ENCODE measurements at places on chromosomes 2 and 18. TPM values are rescaled to one million over a fixed set of nuclear protein-coding genes. Genes with fewer than 3 reads are reported as not detected.
A peak's percentile ranks its signal among the peaks of the same experiment; 100 is the strongest.

DNA sequence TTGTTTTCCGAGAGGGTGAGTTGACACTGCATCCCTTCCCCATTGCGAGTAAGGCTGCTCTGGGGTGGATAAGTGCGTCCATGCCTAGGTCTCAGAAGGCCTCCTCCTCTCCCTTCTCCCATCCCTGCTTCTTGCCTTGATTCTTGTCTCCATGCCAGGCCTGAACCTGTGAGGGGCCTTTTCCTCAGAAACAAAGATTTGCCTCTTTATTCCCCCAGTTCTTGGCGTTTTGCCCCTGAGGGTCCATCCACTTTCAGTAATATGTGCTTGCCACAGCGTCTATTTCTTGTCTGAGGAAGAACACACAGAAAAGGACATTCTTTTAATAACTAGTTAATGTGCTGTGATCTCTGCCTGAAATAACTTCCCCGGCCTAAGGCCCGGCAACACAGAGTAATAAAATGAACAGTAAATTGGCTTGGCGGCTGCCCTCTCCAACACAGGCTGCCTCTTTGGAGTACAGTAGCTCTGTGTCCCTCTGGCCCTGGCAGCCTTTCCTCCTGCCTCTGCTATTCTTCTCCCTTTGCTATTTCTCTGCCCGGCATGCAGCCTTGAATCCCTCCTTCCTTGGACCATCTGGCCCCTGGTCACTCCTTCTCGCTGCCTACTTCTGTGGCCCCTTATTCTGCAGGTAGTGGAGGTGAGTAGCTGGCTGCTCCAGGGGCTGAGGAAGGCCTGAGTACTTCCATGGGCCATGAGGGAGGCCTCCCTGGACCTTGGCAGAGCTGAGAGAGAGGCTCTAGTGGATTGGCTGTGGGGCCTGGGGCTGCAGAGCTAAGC lies 4.4 kb downstream of the EHD3 start:
- DNase-seq, result no peak

GRCh38 chr18:69889009-69889408 lies 58.7 kb downstream of the CD226 start:
- DNase-seq, result no peak

DNA sequence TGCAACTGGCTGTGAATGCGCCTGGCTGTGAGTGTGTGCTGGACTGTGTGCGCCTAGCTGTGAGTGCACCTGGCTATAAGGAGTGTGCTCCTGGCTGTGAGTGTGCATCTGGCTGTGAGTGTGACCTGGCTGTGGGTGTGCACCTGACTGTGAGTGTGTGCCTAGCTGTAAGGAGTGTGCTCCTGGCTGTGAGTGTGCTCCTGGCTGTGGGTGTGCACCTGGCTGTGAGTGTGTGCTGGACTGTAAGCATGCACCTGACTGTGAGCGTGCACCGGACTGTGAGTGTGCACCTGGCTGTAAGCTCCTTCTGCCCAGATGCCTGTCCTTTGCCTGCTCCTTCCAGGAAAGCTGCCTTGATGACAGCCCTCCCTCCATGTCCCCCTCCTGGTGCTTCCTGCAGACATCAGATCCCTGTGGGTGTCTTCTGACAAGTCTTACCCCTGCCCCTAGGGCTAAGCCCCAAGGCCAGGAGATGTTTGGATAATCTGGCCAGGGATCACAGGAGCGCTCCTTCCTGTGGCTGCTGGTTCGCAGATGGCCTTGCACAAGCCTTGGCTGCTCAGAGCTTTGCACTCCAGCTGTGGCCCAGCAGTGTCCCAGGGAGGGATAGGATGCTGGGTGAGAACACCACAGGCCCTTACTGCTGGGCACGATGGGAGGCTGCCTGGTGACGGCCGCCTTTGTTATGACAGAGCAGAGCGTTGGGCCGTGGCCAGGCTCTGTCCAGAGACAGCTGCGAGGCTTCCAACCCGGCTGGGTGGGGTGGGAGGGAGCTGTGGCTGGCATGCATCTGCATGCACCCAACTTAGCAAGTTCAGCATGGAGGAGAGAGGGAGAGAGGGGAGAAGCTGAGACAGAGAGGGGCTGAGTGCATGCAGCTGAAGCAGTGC lies 89.9 kb downstream of the GLI2 start:
- DNase-seq, result peak; percentile 48

GRCh38 chr2:31889044-31889443 lies 121.8 kb downstream of the MEMO1 start:
- DNase-seq, result no peak

- DNase-seq, result no peak
These were observed 38.4 kb upstream of the HDAC4 start for GRCh38 chr2:239438995-239439753.

TEX261 gene
- 40.2 TPM for polyA plus RNA-seq

ZAP70 gene
- 3.6 TPM for polyA plus RNA-seq

DNA sequence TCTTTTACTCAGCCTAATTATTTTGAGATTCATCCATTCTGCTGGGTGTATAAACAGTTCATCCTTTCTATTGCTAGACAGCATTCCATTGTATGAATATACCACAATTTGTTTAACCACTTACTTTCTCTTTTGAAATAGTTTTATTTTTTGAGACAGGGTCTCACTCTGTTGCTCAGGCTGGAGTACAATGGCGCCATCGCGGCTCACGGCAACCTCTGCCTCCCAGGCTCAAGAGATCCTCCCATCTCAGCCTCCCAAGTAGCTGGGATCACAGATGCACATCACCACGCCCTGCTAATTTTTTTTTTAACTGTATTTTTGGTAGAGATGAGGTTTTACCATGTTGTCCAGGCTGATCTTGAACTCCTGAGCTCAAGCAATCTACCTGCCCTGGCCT lies 54.5 kb downstream of the USP37 start:
- DNase-seq, result no peak

GPR75 gene
- 1.9 TPM for polyA plus RNA-seq

CD207 gene
- polyA plus RNA-seq, result 0.27 TPM

- no peak for DNase-seq
These were observed 23.9 kb downstream of the SLC66A3 start for GRCh38 chr2:11179196-11179595.

GRCh38 chr2:20653695-20654534 lies 3.0 kb upstream of the HS1BP3 start:
- no peak for DNase-seq

DNA sequence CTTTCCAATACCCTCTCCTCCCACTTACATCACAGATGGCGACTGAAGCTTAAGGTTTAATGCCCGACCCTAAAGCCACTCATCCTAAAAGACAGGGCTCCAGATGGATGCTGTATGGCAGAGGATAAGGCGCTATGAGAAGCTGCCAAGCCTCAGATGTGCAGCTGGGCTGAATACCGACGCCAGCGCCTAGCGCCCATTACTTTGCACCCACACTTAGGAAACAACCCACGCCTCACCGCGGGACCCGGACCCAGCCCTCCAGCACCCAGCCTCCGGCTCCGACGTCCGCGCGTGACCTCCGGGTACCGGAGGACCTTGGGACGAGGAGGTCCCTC lies 335 bp downstream of the TRAK2 start:
- DNase-seq, result no peak

DNA sequence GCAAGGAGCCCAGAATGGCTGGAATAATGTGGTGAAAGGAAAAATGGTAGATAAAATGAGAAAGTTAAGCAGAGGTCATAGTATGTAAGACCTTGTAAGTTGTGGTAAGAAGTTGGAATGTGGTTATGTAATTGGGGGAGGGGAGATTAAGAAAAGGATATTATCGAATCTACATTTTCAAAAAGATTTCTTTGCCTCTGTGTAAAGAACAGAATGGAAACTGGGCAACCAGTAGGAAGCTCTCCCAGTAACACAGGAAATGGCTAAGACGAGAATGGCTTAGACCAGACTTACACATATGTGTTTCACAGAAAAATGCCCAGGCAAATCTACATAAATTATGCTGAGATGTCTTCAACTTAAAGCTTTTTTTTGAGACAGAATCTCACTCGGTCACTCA lies 13.2 kb downstream of the MEMO1 start:
- DNase-seq, result no peak

SH2D6 gene
- polyA plus RNA-seq, result 0.89 TPM

GRCh38 chr2:25161055-25161781 lies 7.2 kb downstream of the POMC start:
- peak; percentile 62 for DNase-seq

DNA sequence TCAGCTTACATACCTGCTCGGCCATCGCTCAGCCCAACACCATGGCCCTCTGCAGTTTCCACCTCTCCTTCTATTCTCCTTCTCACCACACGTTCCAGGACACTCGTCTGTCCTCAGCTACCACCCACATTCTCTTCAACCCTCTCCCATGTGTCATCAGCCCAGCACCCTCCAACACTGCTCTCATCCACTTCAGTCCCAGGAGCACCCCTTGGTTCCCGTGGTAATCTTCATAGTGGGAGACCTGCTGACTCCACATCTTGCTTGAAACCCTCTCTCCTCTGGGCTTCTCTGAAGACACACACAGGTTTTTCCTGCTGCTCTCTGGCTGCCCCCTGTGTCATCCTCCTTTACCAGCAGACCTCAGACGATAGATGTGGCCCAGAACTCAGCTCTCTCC lies 228.7 kb downstream of the GBX2 start:
- no peak for DNase-seq

DNA sequence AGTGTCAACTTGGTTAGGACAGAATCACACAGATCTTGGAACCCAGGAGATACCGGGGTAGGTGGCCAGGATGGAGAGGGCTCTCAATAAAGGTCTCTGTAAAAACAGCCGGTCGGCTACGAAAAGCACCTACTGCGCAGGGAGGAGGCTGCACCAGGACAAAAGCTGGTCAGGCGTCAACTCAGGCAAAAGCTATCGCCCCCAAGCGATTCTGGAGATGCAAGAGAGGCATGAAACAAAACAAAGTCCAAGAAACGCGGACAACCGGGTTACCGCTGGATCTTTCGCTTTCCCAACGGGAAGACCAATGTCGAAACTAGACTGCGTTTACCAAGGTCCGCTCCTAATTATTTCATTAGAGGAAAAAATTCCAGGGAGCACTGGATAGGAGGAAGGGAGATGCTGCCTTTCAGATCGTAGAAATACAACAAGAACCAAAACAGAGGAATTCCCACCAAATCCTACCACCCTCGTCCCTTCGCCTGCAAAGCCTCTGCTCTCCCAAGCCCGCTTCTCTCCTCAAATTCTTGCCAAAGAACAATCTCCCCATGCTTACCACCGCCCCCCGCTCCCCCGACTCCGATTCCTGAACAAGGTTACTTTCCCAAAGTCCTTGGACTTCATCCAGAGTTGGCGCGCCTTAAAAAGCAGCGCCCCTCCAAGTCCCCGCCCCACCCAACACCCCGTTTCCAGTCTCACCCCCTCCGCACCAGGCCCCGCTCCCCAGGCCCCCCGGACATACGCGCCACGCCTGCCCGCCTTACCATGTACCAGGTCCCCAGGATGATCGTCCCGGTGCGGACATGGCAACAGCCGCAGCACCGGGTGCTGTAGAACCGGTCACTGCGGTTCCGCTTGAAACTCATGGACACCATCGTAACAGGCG lies 539 bp downstream of the LAPTM4A start:
- DNase-seq, result peak; percentile 68

DNA sequence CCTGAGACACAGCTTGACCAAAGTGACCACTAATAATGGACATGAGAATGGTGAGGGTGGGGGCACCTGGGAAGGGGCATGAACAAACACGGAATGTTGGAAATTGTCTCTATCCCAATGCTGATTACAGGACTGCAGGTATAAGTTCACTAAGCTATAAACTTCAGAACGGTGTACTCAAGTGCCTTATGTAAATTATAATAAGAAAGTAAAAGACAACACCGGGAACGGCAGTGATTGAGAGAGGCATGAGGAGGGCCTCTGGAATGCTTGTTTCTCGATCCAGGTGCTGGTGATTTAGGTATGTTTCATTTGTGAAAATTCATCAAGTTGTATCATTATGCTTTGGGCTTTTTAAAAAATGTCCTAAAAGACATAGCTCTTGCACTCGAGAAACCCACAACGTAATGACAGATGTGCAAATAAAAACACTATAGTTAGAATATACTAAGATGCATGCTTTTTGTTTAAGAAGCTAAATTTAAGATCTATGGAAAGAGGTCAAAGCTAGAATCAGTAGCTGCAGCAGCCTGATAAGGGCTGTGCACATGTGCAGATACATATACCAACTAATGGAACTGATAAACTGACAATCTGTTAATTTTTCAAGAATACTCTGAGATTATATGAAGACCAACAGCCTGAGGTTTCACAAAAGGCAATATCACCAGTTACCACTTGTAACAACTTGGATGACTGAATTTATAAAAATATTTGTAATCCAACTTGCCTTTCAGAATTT lies 7.6 kb downstream of the HIBCH start:
- DNase-seq, result no peak

- no peak for DNase-seq
These were observed 512.9 kb upstream of the ZEB2 start for GRCh38 chr2:145032791-145033190.

- DNase-seq, result no peak
These were observed 54.6 kb downstream of the FANCL start for GRCh38 chr2:58186501-58186900.

GRCh38 chr2:95030496-95030895 lies 5.0 kb downstream of the MAL start:
- DNase-seq, result no peak

CCDC68 gene
- 0.35 TPM for polyA plus RNA-seq

DNA sequence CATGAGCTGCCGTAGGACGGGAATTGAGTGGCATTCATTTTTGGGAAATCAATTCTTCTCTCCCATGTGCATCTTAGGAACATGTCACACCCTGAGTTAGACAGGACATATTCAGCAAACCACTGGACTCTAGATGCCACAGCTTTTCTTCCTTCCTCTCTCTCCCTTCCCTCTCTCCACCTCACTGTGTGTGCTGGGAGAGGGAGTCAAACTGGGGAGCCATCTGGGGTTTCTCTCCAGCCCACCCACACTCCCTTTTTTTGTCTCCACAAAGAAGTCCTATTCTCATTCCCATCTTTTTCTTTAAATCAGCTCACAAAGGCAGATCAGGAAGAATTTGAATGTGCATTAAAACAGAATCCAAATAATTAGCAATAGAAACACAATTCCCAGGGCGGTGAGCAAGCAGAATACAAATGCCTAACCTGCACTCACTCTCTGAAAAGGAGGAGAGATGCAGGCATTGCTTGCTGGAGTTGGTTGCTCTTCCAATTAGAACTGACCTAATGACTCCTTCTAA lies 15.4 kb downstream of the CD28 start:
- DNase-seq, result no peak

LRATD1 gene
- polyA plus RNA-seq, result 12.0 TPM

DNA sequence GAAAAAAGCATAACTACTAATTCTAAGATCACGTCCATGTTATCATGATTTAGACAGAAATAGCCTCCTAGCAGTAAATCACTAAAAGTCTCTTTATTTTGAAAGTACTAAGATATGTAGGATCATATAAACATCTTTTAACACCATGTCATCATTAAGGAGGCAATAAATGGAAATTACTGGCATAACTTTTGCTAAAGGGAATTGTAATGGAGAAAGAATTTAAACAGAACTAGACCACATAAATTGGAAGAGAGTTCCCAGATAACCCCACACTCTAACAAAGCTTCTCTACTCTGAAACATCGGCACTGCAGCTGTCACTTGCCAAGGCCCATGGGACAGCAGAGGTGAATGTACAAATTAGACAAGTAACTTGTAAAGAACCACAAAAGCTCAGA lies 29.5 kb downstream of the STK39 start:
- no peak for DNase-seq
